ENCODE measurements at places on chromosomes 3 and 15.

DNA sequence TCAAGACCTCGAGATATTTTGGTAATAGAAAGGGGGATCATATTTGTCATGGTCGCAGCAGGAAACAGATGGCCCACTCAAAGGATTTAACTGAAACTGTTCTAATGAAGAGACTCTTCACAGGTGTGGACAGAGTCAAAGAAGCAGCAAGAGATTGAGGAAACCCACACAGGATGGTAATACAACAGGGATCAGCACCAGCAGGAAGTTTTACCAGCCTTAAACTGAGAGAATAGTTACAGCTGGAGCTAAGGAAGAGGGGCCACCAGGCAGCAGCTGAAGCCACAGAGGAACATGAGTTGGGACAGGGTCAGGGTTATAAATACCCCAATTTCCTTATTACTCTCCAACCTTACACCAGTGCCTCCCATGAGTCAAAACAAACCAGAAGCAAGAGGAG lies 131.8 kb upstream of the UBE2E2 start:
- DNase-seq: no peak

DNA sequence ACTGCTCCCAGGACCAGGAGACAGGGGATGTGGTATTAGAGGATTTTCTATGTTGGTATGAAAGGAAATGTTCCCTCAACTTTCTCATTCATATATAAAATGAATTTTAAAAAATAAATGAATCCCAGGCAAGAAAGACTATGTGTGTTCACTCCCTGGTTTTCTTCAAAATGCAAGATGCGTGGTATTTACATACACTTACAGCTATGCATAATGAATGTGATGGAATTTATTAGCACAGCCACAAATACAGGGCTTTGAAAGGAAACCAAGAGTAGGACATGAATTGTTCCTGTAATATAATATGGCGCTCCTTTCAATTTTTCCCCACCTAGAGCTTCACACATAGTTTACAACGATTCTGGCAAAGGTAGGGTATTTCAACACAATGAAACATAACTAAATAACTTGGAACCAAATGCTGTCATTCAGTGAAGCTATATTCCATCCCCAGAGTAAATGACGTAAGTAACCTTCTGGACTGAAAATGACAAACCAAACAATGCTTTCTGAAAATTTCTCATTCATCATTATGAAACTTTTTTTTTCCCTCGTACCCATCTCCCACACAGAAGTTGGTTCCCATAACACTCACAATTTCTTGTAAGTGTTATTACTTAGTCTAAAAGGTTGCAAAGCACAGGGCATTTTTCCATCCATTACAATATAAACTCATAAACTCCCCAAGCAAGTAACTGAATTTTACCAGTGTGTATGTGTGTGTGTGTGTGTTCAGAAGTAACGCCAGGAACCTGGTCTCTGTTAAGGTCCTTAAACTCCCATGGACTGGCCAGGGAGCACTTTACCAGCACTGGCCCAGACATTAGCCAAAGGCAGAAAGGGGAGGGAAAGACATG lies 41.8 kb downstream of the CBLB start:
- no peak for DNase-seq

DNA sequence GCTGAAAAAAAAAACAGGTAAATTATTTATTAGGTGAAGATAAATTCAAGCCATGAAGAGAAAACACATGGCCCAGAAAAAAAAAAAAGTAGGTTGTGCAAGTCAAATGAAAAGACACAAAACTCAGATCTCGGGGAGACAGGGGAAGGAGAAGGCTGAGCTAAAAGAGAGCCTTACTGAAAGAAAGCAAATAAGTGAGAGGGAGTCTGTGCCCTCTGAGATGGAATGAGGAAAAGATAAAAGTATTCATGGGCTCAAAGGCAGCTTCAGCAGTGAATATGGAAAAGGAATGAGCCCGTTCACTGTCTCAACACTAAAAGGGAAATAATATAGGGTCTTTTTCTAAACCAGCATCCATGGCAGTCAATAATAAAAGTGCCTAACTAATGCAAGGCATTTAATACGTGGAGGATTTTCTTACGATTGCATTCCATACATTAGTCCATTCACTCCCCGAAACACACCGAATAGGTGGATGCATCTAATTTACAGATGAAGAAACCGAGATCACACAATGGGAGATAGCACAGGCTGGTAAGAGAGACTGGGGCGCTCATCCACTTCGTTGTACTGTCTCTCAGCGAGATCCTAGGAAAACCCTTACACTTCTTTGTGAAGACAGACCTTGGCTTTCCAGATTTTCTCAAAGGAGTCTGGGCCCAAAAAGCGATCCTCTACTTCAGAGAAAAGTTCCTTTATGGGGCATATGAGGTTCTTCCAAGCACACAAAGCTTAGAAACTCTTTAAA lies 1.1 kb downstream of the TFDP2 start:
- DNase-seq: no peak

- no peak for DNase-seq
These were observed 16.5 kb downstream of the PIF1 start for GRCh38 chr15:64808785-64809453.

- DNase-seq: no peak
These were observed 27.9 kb downstream of the FBXO45 start for GRCh38 chr3:196596355-196596754.

- no peak for DNase-seq
These were observed 288.9 kb downstream of the ZBBX start for GRCh38 chr3:167091226-167091625.
